ENCODE measurements at places on chromosomes 16 and 17.

DNA sequence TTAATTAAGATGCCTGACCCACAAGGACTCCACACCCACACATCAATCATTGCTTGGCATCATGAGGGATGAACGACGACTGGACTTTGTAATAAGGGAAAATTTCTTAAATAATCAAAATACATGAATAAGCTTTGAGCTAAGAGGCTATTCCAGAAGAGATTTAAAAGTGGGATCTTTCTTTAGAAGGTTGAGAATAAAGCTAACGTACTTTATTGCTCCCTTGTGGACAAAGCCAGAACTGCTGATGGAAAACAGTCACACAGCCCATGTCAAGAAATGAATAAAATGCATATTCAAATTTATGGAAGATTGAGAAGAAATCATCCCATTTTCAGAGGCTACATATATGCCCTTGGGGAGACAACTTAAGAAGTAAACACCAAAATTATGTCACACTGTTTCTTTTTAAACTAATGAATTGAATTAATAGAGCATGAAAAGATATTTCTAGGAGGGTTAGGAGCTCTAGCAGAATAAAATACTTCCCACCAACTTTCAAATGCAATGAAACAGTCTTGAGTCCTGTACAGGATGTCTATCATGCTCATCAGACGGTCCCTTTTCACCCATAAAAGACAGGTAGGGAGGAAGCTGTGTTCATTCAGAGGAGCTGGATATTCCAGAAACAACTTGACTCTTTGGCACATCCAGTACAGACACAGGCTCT lies 60.2 kb upstream of the PHOSPHO1 start:
- peak; percentile 66 for DNase-seq

GRCh38 chr16:69918241-69918640 lies 32.9 kb upstream of the CLEC18A start:
- DNase-seq = no peak

DNA sequence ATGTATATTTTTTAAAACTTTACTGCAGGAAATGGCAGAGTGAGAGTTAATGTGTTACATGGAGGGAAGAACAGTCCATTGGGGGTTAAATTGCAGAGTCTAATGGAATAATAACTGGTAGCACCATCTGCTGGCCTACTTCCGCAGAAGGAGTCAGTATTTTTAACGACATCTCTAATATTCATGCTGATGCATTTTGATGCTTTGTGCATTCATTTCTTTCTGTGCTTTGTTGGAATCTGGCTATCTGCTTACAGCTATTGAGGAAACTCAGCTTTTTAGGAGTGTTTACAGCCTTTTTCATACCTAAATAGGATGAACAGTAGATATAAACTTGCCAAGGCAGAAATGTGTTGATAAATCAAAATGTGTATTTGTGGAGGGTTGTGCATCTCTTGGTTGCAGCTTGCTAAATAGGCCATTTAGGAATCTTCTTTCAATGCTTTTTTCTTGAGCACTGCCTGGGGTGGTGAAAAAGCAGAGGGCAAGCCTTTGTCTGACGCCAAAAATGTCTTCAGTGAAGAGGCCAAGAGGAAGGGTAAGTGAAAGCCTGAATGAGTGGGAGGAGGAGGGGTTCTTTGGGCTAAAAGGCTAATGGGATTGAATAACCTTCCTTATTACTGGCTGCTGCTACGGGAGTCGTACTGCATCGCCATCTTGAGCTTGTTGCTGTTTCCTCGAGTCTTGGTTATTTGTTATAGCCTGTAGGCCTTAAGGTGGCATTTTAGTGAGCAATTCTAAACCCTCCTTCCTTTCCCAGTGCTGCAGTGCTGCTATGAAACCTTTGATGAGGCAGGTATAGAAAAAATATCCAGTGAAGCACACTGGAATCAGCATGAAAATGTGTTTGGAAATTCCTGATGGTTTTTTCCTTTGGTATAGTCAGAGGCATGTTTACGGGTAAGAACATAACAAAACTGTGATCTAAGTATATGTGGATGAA lies 153.3 kb downstream of the CHD9 start:
- DNase-seq = peak; percentile 93

DNA sequence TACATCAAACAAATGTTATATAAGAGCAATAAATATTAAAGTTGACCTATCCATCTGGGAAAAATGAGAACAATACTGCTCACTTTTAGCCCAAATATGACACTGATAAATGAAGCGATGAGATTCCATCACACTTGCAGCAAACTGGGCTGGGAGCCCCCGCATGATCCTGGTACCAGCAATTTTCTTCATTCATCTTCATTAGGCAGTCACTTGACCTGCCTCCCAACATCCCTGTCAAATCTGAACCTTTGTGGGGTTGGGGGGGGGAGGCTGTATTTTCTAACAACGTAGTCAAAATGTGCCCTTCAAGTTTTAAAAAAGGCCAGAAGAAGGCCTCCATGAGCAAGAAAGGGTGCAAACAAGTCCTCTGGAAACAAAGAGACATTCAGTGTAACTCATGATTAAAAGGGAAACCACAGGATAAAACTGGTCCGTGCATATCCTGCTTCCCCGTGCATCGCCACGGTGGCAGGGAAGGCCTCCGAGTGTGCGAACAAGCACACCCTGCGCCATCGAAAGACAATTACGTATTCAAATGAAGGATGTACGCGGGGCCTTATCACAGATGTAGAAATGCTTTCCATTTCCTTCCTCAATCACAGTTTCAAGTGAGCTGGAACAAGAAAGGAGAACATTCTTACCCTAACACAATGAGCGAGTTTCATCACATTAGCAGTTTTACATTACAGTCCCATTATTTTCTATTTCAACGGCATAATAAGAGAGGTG lies 48.4 kb downstream of the TOX3 start:
- DNase-seq = no peak

GRCh38 chr17:76674600-76674999 lies 31.0 kb upstream of the ST6GALNAC1 start:
- DNase-seq = no peak

GRCh38 chr16:71700831-71701230 lies 23.7 kb downstream of the PHLPP2 start:
- no peak for DNase-seq

DNA sequence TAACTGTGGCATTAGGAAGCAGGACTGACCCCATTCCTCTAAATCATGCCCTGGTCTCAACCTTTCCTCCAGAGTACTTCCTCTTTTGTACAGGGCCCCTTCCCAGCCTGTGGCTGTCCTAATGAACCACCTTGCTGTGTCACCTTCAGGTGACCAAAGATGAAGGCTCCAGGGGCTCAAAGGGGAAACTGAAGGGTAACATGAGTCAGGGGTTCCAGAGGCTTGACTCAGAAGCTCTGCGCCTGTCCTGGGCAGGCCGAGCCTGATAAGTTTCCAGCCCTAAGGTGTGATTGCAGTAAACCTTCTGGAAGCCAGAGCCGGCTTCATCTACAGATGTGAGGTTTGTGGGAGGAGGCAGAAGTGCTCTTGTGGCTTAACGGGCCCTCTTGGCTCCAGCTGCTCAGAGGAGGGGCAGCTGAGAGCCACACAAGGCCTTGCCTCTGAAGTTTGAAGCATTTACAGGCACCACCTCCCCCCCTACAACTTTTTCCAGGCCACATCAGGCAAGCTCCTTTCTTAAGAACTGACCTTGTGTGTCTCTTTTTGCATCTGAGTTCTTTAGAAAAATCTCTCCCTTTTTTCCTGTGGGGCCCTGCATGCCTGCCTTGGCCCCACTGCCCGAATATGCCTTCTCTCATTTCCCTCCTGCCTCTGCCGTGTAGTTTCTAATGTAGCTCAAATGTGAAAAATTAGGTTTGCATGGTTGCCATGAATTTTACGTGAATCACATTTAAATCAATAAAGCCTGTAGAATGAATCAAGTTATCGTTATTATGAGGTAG lies 149.9 kb downstream of the CLEC16A start:
- no peak for DNase-seq

GRCh38 chr16:73878611-73879010 lies 418.0 kb upstream of the PSMD7 start:
- peak; percentile 74 for DNase-seq

DNA sequence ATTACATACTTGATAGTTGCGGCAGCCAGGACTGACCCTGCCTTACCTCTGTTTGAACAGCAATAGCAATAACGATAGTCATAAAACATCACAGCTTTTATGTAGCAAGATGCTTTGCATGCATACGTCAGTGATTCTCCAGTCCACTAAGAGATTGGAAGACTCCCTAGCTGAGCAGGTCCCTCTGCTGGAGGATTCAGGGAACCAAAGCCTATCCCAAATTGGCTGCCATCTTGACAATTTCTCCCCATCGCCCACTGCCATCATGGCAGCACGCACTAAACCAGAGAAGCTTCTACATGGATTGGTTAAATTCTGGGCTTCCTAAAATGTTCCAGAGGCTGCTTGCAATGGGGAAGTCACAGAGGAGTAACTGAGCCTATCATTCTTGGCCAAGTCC lies 360.6 kb upstream of the XYLT1 start:
- peak; percentile 76 for DNase-seq

GRCh38 chr16:59180083-59180476 lies 446.0 kb upstream of the GOT2 start:
- no peak for DNase-seq

- no peak for DNase-seq
These were observed 31.7 kb downstream of the SGSM2 start for GRCh38 chr17:2369039-2369438.

GRCh38 chr17:5544115-5544514 lies 40.2 kb downstream of the NLRP1 start:
- no peak for DNase-seq

- DNase-seq = no peak
These were observed 31.9 kb upstream of the ACSF3 start for GRCh38 chr16:89061590-89062380.

- DNase-seq = peak; percentile 48
These were observed 33.7 kb upstream of the MFSD6L start for GRCh38 chr17:8832711-8833352.

DNA sequence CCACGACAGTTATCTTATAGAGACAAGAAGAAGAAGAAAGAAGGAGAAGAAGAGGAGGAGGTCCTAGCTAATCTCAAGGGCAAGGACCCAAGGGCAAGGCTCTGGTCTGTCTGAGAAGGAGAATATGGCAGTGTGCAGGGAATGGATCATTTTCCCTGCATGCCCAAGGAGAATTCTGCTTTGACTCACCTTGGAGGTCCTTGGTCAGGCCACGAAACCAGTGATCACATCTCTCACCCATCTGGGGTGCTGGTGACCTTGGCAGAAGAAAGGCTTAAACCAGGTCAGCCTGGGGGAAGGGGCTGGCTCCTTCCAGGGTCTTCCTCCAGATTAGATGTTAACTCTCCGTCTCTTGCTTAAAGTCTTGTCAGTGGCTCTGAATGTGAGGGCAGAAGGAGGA lies 1.6 kb upstream of the FMNL1 start:
- DNase-seq = no peak

- DNase-seq = no peak
These were observed 79.0 kb downstream of the XYLT1 start for GRCh38 chr16:17391715-17392114.

DNA sequence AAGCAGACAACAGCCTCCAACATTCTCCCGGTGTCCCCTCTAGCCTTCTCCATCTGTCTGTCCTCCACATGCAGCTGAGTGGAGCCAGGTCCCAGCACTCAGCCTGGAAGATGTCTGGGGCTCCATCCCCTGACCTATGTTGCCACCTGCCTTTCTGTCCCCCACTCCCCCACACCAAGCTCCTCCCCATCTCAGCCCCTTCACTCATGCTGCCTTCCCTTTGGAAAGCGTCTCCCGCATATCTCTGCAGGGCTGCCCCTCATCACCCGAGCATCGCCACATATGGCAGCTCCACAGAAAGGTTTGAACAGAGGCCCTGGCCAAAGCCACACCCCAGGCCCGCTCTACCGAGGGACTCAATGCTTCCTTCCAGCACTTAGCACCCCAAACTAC lies 24.2 kb downstream of the NSMCE1 start:
- no peak for DNase-seq

- DNase-seq = no peak
These were observed 61.4 kb downstream of the ATF7IP2 start for GRCh38 chr16:10447289-10447688.

DNA sequence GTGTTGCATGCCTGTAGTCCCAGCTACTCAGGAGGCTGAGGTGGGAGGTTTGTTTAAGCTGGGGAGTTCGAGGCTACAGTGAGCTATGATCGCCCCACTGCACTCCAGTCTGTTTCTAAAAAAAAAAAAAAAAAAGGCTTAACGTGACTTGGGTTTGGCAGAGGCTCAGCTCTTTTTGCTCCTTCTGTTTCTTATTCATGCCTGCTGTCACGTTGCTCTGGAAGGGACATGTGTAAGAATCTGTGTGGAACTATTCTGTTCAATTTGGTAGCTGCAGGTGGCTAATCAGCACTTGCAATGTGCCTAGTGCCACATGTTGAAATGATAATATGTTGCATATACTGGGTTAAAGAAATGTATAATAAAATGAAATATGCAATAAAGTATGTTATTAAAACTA lies 20.9 kb upstream of the SYT17 start:
- no peak for DNase-seq

DNA sequence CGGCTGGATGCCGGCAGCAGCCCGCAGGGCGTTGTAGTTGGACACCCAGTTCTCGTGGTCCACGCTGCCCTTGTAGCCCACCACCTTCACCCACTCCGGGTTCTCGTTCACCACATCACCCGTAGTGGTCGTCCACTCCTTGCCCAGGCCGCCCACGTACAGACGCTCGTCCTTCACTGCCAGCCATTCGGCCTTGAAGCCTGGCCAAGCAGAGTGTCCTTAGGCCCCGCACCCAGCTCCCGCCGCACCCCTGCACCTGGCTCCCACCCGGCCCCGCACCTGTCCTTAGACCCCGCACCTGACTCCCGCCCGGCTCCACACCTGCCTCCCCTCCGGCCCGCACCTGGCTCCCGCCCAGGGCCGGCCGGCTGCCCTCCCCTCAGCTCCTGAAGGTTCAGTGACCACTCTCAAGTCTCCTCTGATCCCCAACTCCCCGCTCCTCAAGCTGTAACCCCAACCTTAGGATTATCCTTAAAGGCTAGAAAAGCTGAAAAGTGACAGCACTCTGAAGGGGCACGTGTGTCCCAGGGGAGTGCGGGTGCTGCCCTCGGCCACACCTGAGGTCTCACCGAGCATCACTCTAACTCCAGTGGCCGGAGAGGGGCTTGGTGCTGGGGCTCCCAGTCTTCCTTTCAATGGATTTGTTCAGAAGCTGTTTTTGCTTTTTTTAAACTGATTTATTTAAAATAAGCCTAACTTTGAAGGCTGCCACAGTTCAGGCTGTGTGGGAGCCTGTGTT lies 14.4 kb downstream of the CANT1 start:
- no peak for DNase-seq

DNA sequence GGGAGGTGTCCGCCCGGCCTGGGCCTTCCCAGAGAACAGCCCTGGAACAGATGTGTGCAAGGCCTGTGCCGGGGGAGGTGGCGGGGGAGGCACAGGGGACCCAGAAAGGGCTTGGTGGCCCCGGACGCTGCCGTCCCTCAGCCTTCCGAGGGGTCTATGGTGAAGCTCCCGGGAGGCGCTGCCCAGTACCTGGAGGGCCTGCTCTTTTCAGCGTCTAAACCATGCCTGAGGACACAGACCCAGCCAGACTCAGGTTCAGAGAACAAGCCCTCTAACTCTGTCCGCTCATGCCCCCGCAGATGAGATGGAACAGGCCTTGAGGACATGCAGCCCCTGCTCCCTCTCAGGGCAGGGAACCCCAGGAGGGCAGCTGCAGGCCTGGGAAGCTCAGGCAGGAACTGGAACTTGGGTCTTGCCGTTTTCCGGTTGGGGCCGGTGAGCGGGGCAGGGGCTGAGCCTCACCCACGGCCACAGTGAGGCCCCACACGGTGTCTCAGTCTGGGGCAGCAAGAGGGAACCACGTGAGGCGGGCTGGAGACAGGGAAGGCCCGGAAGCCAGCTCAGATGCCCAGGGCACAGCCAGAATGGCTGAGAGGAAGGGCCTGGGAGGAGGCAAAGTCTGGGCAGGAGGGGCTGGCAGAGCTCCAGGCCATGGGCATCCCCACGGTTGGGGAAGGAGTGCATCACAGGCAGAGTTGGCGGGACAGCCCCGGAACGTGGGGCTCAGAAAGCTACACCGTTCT lies 12.5 kb downstream of the SLC16A3 start:
- peak; percentile 48 for DNase-seq

Measured in SK-MEL-5 (cell line).